ENCODE measurements at places on chromosomes 6 and 20.
A peak's percentile ranks its signal among the peaks of the same experiment; 100 is the strongest.

- no peak for DNase-seq
These were observed 5.5 kb downstream of the GMNN start for GRCh38 chr6:24780206-24780605.

GRCh38 chr6:44642349-44642748, 254.8 kb downstream of the CDC5L start:
- no peak for DNase-seq

DNA sequence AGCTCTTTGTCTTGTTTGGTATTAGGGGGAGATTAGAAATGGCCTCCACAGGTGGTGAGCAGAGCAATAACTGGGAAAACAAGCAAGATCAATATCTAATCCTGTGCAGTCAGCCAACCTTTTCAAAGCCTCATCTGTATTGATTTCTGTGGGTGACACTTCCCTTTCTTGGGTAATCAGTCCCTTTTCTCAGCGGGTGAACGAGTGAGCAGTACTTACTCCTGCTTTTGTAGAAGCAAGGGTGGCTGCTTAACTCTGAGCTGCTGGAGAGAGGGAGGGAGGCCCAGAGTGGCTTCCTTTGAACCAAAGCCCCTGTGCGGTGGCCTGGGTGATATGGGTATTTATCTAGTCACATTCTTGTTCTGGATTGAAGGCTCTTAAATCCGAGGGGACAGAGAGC, 254.8 kb upstream of the CHD6 start:
- DNase-seq: no peak

GRCh38 chr20:46512943-46513844, at the start of gene ZNF334:
Gene ZNF334, minus strand, starts transcription at chr20:46513559. Its CDS starts 1,457 bp downstream, at chr20:46512102.
- peak; percentile 78 for DNase-seq

- no peak for DNase-seq
These were observed 253.4 kb upstream of the SULF2 start for GRCh38 chr20:48038713-48039112.

Measured in GM03348 (cell line).